Spinal cord (tissue), 10 donors: ENCODE measurements at places on chromosomes 4 and X. TPM values are rescaled to one million over a fixed set of nuclear protein-coding genes. Genes with fewer than 3 reads are reported as not detected.

Gene RBBP7
- polyA plus RNA-seq, result 135 TPM

Gene INPP4B
- 5.7 TPM for polyA plus RNA-seq

Gene ALB
- polyA plus RNA-seq, result 1.8 TPM

Gene MTCP1
- polyA plus RNA-seq, result 17.1 TPM

Gene ADH4
- polyA plus RNA-seq, result not detected

Gene FAM133A
- 2.5 TPM for polyA plus RNA-seq

Gene PFKFB1
- 1.1 TPM for polyA plus RNA-seq

Gene SOWAHB
- polyA plus RNA-seq, result 1.0 TPM

Gene CFAP99
- polyA plus RNA-seq, result 5.9 TPM

Gene NR0B1
- polyA plus RNA-seq, result 4.8 TPM

Gene NHSL2
- 7.7 TPM for polyA plus RNA-seq

- no peak for DNase-seq
Measured at GRCh38 chrX:56765811-56766553, 36.9 kb downstream of the NBDY start.

- no peak for DNase-seq
Measured at GRCh38 chrX:107787827-107788226, 10.3 kb downstream of the NCBP2L start.

DNA sequence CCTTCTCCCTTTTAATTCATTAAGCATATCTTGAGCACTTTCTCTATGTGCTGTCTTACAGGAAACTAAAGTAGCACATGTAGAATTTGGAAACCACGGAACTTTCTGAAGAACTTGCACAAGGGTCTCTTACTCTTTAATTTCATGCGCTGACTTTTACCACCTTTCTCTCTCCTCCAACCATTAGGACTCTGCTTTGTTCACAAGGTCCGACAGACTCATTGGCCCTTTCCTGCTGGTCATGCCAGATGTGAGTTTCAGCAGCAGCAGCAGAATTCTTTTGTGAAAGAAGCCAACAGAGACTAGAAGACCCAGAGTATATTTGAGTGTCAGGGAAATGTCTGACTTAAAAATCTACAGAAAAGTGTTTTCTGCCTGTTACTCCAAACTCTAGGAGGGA, 207.1 kb downstream of the GUCY2F start:
- DNase-seq, result no peak

- no peak for DNase-seq
Measured at GRCh38 chrX:69562904-69563578, 52.9 kb upstream of the EDA start.

- no peak for DNase-seq
Measured at GRCh38 chr4:85942107-85942506, 417.7 kb downstream of the MAPK10 start.

DNA sequence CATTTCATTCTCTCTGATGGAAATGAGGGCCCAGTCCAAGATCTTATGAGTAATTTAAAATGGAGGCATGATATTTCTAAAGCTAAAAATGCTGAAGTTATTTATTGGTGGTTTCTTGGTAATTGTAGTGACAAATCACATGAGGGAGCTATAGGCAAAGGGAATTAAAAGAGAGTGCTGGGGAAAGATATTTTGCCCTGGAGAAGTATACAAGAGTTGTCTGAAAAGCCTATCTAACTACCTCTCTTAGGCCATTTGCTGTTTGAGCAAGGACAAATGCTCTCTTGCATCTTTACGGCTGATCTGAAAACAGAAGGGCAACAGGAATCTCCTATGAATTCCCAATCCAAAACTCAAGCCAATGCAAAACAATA, 89.4 kb downstream of the FMR1NB start:
- no peak for DNase-seq

DNA sequence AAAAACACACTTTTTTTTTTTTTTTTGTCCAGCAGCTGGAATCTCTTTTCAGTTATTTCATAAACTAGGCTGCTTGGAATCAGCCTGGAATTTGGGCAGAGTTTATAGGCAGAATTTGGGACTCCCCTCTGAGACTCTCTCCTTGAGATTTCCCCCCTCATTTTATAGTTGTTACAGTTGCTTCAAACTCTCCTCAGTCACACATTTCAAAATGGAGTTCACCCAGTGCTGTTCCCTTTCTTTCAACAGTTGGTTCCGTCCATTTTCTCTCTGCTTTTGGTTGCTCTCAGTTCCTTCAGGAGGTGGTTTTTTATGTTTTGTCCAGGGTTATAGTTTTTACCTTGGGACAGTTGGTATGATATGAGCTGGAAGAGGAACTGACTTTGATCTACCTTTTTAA, 27.5 kb downstream of the NSD2 start:
- DNase-seq, result no peak

GRCh38 chrX:17674601-17675000, 62.7 kb upstream of the SCML1 start:
- no peak for DNase-seq

- DNase-seq, result no peak
Measured at GRCh38 chr4:17654701-17655100, 40.3 kb downstream of the MED28 start.

GRCh38 chr4:173821036-173821435, 291.0 kb upstream of the HAND2 start:
- DNase-seq, result no peak

- DNase-seq, result no peak
Measured at GRCh38 chrX:130013661-130014060, 31.2 kb downstream of the BCORL1 start.

DNA sequence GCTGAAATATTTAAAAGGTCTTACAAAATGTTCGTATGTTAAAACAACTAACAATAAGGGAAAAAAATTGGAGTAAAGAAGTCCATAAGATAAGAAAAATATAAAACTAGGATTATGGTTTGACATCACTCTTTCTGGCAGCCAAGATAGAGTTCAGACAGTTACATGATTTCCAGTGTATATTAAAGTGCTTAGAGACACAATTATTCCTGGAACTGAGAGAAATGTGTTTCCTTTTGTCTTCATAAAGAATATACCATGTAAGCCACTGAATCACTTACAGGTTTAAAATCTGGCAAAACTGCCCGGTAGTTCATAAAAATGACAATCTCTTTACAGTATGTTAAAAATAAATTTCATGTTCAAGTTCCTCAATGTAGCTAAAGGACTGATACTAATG, 538.7 kb upstream of the ATOH1 start:
- no peak for DNase-seq

- DNase-seq, result no peak
Measured at GRCh38 chr4:37665333-37666320, 20.5 kb downstream of the RELL1 start.

DNA sequence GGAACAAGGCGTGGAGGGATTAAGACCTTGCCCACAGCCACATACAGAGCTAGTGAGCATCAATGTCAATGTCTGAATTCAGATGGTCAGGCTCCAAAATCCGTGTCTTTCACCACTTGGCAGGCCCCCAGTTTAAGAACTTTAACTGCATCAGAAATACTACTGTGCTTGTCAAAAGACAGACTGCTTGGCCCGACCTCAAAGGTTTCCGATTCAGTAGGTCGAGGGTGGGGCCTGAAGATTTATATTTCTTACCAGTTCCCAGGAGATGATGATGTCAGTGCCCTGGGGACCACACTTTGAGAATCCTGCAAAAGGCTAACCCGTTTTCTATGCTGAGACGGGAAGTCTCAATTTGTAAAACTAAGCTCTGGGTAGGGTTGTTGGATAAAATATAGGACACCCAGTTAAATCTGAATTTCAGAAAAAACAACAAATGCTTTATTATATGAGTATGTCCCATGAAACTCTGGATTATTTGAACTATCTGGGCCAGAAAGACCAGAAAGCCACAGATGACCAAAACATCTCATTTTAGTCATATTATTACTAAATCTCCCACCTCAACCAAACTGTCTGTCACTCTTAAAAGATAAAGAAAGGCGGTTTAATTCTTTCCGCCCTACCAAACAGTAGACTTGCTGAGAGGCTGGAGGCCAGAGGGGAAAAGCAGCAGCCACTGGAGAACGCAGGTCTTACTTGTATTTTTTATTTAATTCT, 42.7 kb downstream of the GATB start:
- peak; percentile 76 for DNase-seq

DNA sequence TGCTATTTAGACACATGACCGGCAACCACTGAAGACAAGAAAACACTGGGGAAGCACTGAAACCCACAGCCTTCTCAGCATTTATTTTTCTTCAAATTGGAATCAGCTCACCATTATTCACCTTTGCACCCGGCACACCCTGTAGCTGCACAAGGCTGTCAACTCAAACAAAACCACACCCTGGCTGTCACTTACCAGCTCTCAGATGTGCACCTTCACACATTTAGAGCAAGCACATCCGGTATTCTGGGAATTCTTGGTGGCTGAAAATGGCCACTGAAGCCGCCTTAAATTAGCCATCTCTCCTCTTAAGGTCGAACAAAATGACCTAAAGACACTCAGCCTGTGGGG, 5.9 kb downstream of the ZFYVE28 start:
- no peak for DNase-seq

- no peak for DNase-seq
Measured at GRCh38 chrX:23802431-23802830, 19.5 kb downstream of the SAT1 start.
